NCI-H446 (cell line): ENCODE measurements at places on chromosomes 13 and 19.

DNA sequence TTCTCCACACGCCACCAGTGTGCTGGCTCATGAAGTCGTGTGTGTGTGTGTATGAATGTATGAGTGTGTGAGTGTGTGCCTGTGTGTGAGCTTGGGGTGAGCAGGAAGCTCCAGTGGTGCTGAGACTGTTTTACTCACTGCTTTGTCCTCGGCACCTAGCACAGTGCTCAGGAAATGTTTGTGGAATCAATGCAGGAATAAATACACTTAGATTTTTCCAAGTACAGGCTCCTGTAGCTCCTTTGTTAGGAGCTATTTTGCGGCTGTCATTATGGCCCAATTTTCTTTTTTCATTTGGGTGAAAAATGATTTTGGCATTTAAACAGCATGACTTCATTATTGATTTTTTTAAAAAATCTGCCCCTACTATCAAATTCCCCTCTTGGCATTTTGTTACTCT lies 193.5 kb upstream of the KL start:
- no peak for DNase-seq

DNA sequence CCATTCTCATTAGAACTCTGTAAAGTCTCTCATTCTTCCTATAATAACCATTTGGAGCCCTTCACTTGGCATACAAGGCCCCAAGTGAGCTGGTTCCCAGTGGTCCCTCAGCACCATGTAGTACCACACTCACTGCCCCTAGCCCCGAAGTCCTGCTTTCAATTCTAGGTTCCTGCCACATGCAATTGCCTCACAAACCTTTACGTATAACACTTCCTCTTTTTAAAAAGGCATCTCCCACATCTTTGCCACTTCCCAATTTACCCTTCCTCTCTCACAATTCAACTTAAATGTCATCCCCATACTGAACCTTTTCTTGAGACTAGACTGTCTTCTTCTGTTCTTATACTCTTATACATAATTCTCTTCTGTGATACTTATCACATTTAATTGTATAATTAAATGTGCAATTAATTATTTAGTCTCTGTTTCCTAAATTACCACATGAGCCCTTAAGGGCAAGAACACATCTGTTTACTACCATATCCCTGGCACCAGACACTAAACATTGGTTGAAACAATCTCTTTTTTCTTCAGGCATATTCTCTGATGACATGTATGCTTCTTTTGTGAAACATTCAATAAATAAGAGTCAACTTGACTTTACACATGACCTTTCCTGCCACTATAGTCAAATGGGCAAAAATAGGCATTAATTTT lies 304.0 kb downstream of the SPRY2 start:
- DNase-seq: no peak

DNA sequence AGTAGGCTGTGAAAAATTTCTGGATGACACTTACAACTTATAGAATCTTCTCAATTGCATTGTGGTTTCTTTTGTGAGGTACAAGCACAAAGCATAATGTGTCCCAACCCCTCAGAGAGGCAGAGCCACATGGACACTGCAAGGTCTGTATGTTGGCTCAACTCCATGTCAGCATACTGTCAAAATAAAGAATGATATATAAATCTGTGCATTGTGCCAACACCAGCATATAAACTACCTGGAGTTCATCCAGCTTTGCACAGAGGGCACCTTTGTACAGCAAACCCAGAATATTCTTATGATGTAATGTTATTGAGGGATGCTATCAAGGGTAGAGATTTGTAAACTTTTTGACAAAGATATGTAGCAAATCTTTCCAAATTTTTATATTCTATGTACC lies 1065.8 kb upstream of the MIR17HG start:
- peak; percentile 1 for DNase-seq

DNA sequence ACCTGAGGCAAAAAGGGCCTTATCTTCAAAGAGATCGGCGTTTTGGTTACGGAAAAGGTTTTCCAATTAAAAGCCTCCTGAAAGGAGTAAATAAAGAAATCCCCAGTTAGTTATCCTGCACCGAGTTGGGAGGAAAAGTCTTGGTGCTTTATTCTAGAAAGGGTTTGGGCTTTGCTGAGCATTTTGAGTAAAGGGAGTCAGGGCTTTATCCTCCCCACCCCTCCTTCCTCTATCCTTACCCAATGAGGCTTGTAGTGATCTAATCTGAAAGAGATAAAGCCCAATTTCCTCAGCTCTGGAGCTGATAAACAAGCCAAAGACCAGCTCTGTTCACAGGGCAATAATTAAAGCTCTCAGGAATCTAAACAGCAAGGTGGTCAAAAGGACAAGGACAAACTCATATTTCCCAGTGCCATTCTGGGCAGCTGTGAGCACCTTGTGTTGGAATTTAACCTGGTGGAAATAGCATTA lies 188.9 kb upstream of the TSC22D1 start:
- no peak for DNase-seq

DNA sequence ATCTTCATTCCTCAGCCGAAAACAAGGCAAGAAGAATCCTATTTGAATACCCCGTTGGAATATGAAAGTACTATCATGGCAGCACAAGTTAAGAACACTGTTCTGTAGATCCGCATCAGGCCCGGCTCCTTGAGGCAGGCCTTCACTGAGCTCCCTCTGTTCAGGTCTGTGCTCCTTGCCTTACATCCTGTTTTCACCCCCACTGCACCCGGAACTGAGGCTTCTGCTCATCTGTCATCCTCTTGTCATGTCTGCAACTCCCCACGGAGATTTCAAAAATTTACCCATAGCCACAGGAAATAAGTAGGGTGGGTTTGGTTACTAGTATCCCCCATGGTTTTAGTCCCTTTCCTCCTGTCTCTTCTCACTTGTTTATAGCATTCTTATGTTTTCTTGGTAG lies 861.9 kb downstream of the GPC5 start:
- no peak for DNase-seq

GRCh38 chr13:96544957-96545356 lies 449.3 kb downstream of the OXGR1 start:
- no peak for DNase-seq
